NCI-H187 (cell line): ENCODE measurements at places on chromosomes 13 and 19.
A peak's percentile ranks its signal among the peaks of the same experiment; 100 is the strongest.

DNA sequence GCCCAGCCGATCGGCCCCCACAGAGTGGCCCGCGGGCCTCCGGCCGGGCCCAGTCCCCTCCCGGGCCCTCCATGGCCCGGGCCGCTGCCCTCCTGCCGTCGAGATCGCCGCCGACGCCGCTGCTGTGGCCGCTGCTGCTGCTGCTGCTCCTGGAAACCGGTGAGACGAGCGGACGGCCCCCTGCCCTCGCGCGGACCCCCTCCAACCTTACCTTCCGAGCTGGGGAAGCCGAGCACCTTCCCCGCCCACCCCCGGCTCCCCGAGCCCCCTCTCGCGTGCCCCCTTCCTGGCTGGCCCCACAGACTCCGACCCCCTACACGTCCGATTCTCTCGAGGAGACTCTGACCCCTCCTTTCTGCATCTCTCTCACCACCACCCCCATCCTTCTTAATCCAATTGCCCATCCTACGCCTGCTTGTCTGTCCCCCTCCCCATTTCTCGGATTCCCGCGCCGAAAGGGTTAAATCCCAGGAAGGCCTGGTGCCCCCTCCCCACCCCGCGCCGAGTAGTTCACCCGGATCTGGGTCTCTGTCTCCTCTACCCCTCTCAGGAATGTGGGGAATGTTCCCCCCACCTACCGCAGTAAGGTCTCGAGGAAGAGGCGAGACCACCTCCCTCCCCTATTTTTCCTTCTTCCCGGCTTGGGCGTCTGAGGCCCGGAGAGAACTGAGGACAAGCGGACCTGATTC is 502 bp downstream of the NECTIN2 start:
- no peak for DNase-seq

DNA sequence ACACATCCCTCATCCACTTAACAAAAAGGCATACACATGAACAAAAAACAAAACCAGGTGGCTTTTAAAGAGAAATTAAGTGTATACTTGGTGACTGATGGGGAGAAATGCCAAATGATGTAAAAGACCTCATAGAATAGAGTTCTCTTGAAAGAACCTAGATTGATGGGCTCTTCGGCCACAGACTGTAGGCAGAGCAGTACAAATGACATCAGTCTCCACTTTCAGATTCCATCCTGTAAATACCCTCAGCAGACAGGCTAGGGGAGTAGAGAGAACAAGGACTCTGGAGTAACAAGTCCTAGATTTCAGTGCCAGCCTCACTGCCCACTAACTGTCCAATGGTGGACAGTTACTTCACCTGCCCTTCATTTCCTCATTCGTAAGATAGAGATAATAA is 203.8 kb downstream of the MZT1 start:
- DNase-seq = no peak

GRCh38 chr19:11931051-11931450 is 6.1 kb downstream of the ZNF700 start:
- no peak for DNase-seq

GRCh38 chr13:46866150-46866549 is 30.7 kb downstream of the HTR2A start:
- DNase-seq = no peak

DNA sequence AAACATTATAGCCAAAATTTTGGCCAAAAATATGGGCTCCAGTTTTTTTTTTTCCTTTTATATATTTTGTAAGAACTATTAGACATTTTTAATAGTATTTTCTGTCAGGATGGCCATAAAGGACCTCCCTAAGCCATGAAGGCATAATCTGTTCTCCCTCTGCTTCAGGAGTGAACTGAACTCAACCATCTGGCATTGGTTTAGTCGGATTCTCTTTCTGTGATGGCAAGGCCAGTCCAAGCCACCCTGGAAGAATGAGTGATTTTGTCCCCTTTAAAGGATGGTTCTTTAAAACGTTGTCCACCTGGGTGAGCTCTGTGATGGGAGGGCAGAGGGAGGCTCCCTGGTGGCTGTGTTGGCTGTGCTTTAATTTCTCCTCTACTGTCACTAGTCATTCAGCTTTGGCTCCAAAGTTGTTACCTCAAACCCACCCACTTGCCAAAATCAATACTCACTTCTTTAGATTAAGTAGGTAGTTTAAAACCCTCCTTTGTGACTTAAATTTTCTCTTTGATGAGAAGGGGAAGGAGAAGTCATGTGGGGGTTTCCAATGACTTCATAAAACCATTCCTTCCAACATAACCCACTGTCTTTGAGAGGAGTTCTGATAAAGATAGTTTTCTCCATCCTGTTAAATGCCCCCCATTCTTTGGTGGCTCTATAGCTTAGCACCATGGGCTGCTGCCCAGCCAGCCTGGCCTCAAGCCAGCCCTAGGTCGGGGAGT is 4.4 kb downstream of the TNFRSF19 start:
- no peak for DNase-seq

DNA sequence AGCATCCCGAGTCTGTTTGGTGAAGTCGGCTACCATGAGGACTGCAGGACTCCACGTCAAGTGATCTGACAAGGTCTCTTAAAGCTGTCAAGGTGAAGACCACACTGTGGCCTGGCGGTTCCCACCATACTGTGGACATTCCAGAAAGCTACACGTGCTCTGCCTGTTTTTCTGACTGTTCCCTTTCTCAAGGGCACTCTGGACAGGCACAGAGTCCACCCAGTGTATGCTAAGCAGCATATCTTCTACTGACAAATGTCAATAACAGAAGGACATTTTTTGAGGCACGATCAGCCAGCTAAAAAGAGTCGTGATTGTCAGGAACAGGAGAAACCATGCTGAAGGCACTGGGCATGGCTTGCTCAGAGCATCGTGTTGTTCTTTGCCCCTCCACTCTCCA is 12.8 kb upstream of the WASF3 start:
- no peak for DNase-seq

DNA sequence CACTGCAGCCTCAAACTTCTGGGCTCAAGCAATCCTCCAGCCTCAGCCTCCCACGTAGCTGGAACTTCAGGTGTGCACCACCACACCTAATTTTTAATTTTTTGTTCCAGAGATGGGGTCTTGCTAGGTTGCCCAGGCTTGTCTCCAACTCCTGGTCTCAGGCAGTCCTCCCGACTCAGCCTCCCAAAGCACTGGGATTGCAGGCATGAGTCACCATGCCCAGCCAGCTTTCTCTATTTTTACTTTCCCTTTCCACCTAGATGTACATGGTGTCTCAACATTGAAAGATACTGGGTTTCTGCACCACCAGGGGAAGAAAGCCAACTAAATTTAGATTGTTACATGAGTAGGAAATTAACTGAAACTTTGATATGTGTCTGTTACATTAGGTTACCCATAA is 13.8 kb upstream of the ZNF846 start:
- DNase-seq = no peak

DNA sequence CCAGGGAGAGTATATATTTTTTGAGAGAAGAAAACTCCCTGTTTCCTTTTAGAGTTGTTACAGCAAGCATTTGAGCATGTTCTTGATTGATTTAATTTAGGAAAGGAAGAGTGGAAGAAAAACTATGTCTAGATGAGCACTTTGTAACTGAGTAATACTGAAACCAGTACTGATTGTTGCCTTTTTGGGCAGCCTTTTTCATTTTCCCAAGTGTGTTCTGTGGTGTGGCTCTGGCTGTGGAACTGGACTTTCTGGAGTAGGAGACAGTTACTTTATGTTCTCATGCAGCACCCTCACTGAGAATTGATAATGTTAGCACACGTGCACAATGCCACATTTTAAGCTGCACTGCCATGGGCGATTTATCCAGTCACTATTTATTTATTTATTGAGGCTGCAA is 211.5 kb downstream of the LMO7 start:
- DNase-seq = no peak

GRCh38 chr19:39053276-39054090 is 21.1 kb upstream of the FBXO27 start:
- DNase-seq = no peak

DNA sequence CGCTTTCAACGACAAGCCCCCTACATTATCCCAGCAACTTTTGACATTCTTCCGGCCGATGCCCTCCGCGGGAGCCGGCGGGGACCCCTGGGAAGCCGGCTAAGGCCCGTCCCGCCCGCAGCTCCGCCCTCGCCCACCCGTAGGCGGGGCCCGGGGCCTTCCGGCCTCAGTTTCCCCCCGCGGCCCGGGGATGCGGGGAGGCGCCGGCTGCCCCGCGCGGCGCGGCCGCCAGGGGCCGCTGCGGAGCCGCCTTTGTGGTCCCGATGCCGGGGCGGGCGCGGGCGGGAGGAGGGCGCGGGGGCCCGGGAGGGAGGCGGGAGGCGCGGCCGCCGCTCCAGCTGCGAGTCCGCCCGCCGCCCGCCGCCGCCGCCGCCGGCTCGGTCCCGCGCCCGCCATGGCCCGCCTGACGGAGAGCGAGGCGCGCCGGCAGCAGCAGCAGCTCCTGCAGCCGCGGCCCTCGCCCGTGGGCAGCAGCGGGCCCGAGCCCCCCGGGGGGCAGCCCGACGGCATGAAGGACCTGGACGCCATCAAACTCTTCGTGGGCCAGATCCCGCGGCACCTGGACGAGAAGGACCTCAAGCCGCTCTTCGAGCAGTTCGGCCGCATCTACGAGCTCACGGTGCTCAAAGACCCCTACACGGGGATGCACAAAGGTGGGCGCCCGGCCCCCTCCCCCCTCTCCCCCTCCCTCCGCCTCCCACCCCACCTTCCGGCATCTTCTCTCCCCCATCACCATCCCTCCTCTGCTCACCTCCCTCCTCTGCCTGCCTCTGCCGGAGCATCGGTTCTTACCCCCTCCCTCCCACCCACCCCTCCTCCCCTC is at the start of gene CELF5:
CELF5 (plus strand) TSS at position 316 of the 823 bp plus-strand sequence; CDS start at position 395, 79 bp downstream.
- peak; percentile 57 for DNase-seq

DNA sequence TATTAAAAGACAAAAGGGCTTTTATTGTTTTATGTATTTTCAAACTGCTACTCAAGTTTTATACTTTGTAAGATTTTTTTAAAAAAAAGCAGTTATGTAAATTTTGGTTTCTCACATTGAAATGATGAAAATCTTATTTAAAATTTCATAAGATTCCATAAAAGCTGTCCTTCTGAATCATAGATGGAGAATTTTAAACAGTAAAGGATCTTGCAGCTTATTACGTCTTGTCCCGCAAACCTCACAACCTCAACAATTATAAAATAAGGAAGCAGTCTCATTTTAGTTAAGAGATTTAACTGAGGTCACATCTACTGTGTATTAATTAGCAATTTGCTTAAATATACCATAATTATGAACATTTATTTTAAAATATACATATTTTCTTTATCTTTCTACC is 581.0 kb upstream of the SPRY2 start:
- DNase-seq = no peak

GRCh38 chr13:73778242-73778864 is 355.9 kb downstream of the KLF12 start:
- no peak for DNase-seq

DNA sequence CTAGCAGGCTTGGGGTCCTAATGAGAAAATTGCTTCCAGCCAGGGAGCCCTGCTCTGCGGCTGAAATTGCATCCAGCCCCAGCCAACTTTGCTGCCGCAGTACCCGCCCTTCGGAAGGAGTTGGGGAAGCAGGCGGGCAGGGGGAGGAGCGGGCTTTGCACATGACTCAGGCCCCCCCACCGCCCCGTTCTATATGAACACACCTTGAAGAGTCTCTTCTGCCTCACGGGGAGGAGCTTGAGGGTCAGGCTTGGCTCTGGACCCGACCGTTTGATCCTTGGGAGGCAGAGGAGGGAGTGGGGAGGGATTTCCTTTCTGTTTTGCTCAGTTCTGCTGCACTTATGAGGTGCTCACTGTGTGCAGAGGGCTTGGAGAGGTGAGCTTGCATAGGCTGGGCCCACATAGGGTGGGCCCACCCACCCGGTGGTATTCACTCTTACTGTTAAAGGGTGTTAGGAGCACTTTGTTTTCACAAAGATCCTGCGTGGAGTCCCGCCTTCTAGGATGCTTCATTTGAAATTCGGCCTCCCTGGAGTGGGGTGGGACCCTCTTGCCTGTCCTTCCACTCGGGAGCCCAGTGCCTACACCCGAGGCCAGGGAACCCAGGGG is 46.5 kb downstream of the LYL1 start:
- peak; percentile 66 for DNase-seq

DNA sequence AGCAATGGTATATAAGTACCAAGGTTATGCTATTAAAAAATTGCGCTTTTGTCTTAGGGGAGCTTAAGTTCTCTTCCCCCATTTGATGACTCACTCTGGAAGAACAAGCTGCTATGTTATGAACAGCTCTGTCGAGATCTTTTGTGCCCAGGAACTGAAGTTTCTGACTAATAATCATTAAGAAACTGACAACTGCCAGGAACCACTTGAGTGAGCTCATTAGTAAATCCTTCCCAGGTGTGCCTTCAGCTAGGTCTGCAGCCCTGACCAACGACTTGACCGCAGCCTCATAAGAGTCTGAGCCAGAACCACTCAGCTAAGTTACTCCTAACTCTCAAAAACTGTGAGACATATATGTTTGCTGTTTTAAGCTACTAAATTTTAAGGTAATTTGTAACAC is 147.8 kb downstream of the SLITRK6 start:
- no peak for DNase-seq

- no peak for DNase-seq
These were observed 44.8 kb downstream of the BRD4 start for GRCh38 chr19:15287496-15287895.

DNA sequence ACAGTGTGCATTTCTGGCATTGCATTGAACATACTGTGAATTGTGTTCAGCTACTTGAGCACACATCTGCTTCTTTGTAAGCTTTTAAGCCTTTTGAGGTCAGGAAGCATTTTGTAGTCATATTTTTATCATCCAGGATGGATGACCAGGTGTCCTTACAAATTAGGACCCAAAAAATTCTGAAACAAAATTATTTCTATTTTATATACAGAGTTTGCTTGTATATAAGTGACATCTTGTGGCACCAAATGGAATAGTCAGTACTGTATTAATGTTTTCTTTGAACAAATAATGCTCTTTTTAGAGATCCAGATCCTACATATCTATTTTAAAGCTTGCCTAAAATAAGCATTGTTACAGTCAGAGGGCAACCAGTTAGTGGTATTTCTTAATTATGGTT is 9.5 kb upstream of the SUPT20H start:
- no peak for DNase-seq

DNA sequence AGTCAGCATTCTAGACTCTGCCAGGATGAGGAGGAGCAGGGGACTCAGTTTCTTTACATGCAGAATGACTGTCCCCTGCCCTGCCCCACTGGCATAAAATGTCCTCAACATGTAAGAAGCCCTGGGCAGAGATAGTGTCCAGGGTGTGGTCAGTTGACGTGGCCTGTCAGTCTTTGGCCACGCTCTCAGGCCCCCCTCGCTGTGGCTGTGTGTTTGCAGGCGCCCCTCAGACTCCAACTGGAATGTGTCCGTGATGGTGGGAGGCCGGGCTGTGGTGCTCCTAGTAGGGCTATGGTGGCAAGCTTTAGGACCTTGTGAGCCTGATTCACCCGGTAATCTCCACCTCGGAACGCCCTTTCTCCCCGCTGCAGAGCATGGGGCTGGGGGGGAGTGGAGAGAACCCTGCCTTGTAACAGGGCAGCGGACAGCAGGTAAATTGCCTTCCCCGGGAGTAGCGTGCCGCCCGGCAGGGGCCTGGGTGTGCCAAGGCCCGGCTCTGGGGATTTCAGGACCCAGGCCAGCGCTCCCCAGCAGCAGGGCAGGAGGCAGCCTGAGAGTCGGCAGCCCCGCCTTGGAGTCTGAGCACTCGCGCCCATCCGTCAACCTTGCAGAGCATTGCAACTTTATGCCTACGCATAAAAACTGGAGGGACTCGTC is 62.3 kb downstream of the CHST8 start:
- DNase-seq = no peak
